T-helper 2 cell (primary cell): ENCODE measurements at places on chromosomes 3 and 15.

DNA sequence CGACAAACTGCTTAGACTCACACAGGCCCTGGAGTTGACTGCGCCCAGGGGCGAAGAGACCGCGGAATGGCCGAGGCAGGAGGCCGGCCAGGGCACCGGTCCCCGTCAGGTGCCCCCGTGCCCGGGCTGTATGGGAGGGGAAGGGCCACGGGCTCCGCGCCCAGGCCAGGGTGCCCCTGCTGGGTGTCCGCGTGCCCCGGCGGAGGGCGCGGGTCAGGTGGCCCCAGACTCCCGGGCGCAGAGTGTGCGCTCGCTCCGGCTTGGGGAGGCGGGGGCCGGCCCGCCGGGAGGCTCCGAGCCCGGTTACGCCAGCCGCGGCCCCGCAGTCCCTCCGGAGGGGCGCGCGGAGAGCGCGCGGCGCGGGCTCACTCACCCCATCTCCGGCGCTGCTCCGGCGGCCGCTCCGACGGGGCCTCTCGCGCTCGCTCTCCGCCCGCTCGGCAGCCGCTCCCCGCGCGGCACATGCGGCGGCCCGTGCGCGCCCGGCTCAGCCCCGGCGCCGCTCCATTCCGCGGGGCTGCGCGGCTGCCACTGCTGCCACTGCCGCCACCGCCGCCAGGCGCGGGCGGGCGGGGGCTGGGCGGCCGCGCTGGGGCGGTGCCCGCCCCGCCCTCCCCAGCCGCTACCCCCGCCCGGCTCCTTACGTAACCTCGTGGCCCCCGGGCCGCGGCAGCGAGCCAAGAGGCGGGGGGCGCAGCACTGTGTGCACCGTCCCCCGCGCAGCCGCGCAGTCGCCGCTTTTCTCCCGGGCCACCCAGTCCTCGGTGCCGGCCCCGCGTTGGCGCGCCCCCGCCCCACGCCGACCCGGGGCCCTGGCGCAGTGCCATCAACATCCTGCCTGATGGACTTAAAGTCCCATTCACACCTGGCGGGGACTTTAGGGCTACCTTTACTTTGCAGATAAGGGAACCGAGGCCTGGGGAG is at the start of gene HOMER2:
Gene HOMER2, minus strand, starts transcription at position 563 of the 924 bp plus-strand sequence. Its CDS starts 185 bp downstream, at position 378.
- no peak for DNase-seq

GRCh38 chr3:152376351-152377183 is 107.8 kb downstream of the MBNL1 start:
- DNase-seq, result no peak

DNA sequence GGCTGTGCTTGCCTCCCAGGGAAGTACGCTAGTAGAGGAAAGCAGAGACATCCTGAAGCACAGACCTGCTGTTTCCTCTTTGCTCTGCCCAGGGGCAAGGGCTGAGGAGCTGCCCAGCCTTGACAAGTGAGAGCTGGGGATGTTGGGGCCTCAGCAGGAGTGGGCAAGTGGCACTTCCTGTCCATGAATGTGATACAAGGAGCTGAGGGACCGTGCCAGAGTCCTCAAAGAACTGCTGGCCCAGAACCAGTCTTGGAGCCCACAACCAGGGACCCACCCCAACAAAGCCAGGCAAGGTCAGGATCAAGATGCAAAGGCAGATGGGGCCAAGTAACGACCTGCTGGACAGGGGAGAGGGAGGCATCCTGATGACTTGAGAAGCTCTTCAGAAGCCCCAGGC is 70.3 kb downstream of the TRIM42 start:
- DNase-seq, result no peak

GRCh38 chr15:87582169-87582568 is 674.4 kb downstream of the NTRK3 start:
- DNase-seq, result no peak

- DNase-seq, result no peak
Observed at GRCh38 chr15:93283854-93284253, 194.8 kb upstream of the RGMA start.

GRCh38 chr3:138296639-138297038 is 33.0 kb downstream of the NME9 start:
- no peak for DNase-seq

- DNase-seq, result no peak
Observed at GRCh38 chr15:33671456-33671855, 296.8 kb upstream of the CHRM5 start.

- DNase-seq, result no peak
Observed at GRCh38 chr3:55567615-55568014, 80.5 kb upstream of the WNT5A start.

- DNase-seq, result no peak
Observed at GRCh38 chr15:97235611-97235985, 724.9 kb upstream of the ARRDC4 start.

DNA sequence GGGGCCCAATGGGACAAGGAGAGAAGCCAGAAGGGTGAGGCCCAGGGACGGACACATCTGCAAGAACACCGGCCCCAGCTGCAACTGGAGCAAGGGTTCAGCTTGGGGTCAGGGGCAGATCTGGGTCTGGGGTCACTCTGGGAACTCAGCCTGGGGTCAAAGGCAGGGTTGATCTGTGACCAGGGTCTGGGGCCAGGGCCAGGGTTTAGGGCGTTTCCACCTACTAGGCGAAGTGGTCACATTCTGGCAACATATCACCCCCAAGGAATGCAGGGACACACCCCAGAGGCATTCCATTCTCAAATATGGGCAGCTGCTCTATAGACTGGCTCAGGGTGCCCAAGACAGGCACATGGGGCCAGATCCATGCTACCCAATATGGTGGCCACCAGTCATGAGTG is 9.0 kb downstream of the UROC1 start:
- DNase-seq, result no peak

DNA sequence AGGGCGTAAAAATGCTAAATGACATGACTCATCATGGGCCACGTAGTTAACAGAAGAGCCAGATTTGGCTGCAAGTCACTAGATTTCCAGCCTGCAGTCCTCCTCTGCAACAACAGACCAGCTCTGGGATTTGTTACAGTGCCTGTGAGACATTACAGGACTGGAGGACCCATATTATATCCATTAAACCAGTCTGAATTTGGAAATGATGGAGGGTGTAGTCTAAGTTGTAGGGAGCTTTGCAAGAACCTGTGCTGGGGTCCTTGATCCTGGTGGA is 10.8 kb downstream of the ZNF774 start:
- DNase-seq, result no peak

DNA sequence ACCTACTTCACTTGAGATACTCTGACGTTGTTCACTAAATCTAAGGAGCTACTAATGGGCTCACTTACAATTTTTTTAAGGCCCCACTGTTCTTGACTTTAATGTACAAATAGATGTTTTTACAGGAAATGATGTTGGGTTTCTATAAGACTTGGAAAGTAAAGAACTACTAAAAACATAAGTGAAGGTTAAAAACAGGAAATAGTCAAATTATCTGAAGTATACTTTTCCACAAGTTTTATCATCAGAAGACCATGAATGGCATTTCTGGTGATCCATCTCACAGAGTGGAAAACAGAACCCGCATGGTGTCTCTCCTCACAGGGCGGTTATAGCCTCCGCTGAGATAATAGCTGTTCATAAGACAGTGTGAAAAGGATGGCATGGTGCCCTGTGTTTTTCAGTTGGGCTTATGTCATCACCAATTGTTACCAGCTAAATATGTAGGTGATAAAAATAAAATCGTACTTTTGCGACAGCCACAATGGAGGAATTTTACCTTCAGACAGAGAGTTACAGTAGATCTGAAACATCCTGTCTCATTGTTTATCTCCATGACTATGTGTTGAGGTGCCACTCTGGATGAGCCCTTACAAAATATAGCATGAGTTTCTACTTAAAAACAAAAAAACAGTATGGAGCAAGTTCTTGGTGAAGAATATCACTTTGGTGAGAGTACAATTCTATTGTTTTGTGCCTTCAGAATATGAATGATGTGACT is 462.4 kb downstream of the RAP2B start:
- peak; percentile 17 for DNase-seq

DNA sequence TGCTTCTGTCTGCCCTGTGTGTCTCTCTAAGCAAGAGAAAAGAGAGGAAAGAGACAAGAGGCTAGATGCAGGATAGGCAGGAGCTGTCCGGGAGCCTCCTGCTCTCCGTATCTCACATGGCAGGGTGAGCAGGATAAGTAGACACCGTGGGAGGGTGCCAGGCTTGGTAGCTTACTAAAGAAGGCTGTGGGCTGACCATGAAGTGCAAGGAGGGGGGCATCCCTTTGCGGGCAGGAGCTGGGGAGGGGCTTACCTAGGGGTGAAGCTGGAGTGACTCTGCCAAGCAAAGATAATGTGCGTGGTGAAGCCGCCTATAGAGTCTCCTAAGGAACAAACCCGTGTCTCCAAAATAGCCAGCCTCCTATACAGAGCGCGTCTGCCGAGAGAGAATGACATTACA is 33.7 kb upstream of the TMC3 start:
- DNase-seq, result no peak

DNA sequence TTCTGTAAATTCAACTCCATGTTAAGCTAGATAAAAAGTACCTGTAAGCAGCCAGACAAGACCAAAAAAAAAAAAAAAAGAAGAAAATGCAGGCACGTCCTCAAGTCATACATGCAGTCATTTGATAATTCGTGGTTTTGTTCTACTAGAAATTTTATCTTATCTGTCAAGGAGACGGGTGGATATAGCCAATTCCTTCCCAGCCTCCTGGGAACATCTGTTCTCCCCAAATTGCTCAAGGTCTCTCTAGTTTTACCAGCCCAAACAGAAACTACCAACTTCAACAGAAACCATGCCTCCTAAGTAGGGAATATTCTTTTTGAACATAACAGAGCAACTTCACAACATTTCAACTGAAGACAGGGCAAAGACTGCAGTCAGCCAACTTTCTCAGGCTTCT is 19.5 kb downstream of the RYK start:
- DNase-seq, result no peak

DNA sequence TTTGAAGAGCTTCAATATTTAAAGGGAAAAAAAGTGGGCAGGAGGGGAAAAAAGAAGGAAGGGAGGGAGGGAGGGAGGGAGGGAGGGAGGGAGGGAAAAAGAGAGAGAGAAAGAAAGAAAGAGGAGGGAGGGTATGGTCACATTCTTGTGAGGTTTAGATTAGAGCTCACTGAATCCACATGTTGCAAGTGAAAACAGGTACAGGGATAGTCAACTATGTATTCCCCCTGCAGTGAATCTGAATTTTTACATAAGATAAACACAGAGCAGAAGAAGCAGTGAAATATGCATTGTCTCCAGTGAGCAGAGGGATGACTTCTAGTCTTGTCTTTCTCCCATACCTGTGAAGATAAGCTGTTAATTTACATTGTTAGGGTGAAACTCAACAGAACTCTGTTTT is 84.0 kb downstream of the IFT80 start:
- no peak for DNase-seq

- no peak for DNase-seq
Observed at GRCh38 chr3:101141135-101141534, 147.9 kb upstream of the ABI3BP start.

- DNase-seq, result no peak
Observed at GRCh38 chr3:52714335-52715302, 8.7 kb downstream of the SPCS1 start.

DNA sequence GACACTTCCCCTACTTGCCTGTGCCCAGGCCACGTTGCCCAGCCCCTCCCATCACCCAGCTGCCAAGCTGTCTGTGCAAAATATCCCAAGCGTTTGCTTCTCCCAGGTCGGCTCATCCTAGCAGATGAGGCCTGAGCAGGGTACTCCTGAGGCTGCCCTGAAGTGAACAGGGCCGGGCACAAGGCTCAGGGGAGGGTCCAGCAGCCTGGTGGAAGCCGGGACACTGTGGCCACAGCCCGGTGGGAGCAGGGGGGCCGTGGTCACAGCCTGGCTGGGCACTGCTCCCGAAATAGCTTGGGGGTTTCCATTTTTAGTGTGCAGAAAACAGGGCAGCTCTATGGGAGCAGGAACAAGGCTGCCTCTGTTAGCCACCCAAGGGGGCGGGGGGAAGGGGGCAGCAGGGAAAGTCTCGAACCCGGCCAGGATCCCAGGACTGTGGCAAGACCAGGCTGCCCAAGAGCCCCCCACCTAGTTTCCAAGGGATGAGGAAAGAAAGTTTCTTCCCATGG is 3.4 kb downstream of the PLXNB1 start:
- DNase-seq, result no peak

DNA sequence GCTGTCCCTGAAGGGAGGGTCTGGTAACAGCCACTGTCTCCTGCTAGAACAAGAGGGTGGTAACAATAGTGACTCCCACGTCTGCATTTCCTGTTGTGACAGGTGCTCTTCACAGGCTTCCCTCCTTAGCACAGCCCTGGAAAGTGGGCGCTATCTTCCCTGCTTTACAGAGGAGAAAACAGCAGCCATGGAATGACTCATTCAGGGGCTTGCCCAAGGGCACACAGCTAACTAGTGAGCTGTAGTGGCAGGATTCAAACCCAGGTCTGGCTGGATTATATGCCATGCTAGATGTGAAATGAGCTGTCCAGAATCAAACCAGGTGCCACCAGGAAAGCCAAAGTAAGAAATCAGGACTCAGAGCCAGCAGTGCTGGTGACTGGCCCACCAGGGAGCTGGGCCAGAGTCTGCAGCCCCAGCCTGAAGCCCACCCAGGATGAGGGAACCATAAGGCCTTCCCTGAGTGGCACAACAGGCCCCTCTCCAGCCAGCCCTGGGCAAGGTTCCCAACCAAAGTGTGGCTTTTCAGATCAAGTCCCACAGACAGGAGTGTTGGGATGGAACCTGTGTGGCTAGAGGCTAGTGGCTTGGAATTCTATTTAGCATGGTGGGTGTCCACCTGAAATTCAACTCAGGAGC is 102.4 kb downstream of the ETFA start:
- no peak for DNase-seq

DNA sequence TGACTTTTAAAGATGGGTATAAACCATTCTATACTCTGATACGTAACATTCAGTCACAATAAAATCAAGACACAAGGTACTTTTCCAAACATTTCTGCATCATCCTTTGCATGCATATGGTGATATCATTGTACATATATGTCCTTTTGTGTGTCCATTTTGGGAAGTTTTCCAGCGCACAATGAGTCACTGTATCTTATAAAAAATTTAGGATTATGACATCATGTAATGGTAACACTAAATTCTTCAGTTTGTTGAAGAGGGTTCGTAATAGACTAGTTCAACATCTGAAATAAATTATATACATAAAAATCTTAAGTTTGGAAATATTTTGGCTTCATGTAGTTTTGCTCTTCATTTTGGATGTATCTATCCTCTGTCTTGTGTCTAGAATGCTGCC is 480.9 kb downstream of the ROBO1 start:
- no peak for DNase-seq

- DNase-seq, result no peak
Observed at GRCh38 chr15:74179983-74180880, 6.7 kb downstream of the ISLR start.
